ENCODE measurements at places on chromosomes 12 and 14.

DNA sequence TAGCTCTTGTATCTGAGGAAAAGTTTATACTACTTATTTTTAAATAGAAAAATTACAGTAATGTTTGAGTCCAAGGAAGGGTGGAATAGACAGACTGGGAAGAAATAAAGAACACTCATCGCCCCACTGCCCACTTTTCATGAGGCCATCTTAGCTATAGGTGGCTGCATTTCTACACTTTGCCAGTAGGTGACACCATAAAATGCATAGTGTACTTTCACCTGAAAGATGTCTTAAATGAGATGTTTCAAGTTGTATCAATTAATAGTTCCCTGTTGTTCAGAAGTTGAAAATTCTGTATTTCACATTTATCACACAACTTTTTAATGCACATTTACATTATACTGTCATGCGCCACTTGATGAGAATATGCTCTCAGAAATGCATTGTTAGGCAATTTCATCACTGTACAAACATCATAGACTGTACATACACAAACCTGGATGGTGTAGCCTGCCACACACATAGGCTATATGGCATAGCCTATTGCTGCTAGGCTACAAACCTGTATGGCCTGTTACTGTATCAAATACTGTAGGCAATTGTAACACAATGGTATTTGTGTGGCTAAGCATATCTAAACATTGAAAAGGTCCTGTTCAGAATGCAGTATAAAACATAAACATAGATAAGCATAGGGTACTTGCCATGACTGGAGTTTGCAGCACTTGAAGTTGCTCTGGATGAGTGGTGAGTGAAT, 27.6 kb downstream of the PMCH start:
- no peak for DNase-seq

- peak; percentile 51 for DNase-seq
Measured at GRCh38 chr14:32662211-32662610, 276.5 kb upstream of the NPAS3 start.

GRCh38 chr12:77648716-77649115, 182.0 kb upstream of the NAV3 start:
- DNase-seq: peak; percentile 7

DNA sequence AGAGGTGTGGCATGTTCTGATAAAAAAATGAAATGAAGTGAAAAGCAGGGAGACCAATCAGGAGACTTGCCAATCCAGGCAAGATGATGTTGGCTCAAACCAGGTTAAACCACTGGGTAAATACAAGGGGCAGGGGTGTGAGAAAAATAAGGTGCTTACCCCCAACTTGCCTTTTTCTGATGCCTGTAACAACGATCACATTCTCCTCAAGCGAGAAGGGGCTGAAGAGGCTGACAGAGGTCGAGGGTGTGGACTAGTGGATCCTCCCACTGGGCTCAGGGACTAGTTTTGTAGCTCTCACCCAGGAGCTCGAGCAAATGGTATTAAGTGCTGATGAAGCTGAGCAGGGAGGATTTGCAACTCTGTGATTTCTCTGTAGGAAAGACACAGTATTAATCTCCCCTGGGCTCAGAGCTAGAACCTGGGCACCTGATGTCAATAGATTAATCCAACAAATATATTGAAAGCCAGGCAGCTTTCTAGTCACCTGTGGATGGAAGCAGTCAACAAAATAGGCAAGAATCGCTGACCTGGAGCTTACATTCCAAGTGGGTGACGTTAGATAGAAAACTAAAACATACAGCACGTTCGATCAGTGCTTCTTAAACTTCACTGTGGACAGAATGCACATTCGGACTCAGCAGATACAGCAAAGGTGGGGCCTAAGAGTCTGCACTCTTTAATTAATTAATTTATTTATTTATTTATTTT, 15.2 kb upstream of the EAPP start:
- DNase-seq: no peak

DNA sequence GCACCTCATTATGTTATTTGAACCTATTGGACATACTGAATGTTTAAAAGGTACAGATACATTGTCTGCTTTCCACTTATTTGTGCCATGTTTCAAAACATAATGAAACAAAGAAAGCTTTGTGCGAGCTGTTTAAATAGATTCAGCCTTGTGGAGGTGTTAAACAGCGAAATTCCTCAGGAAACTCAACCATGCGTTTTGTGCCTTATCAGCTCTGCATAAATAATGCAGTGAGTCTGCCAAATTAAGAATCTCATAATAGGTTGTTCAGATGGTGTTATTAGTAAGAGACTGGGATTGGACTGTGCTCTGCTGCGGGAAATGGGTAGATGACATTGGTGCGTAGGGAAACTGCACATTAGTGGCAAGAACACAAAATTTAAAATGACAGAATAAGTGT, 163.7 kb upstream of the CLEC14A start:
- DNase-seq: no peak

- DNase-seq: no peak
Measured at GRCh38 chr12:130016194-130016593, 112.4 kb upstream of the TMEM132D start.

DNA sequence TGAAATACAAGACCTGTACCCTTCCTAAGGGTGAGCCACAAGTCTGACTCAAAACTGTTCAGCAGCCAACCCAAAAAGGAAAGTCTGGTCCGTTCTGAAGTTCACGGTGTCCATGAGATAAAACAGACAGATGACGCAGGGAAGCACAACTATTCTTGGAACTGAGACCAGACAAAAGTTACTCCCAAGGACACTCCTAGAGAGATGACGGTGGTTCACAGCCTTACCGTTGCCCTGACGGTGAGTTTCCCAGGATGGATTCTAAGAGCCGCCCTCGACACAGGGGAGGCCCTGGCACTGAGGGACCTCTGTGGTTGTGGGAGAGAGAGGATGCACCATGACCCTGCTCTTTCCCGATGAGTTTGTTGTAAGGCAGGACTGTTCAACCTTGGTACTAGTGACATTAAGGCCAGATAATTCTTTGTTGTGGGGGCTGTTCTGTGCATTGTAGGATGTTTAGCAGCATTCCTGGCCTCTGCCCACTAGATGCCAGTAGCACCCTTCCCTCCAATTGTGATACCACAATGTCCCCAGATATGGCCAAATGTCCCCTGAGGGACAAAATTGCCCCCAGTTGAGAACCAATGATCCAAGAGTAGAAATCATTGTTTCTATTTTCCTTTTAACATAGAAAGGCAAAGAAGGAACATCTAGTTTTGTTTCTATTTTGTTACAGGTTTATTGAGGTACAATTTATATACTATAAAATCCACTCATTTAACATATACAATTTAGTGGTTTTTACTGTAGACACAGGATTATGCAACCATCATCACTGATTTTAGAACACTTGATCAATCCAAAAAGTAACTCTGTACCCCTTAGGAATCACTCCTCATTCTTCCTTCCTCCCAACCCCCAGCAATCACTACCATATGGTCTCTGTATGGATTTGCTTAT, 23.0 kb downstream of the OR10P1 start:
- no peak for DNase-seq

- no peak for DNase-seq
Measured at GRCh38 chr14:56754921-56755320, 55.4 kb downstream of the OTX2 start.

DNA sequence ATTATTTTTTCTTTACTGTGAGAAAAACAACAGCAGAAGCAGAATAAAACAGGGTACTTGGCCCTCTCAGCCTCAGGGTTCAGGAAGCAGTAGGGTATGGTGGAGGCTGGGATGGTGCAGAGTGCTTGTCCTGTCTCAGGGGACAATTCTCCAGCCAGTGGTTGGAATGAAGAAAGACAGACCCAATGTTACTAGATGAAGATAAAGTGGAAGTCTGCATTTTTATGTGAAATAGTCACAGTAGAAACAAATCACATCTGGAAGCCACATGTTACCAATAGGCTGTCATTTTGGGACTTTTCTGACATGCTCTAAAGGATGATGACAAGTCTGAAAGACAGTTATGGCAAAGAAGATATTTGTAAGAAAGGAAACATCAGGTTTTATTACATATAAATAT, 32.3 kb downstream of the PROX2 start:
- DNase-seq: peak; percentile 69

DNA sequence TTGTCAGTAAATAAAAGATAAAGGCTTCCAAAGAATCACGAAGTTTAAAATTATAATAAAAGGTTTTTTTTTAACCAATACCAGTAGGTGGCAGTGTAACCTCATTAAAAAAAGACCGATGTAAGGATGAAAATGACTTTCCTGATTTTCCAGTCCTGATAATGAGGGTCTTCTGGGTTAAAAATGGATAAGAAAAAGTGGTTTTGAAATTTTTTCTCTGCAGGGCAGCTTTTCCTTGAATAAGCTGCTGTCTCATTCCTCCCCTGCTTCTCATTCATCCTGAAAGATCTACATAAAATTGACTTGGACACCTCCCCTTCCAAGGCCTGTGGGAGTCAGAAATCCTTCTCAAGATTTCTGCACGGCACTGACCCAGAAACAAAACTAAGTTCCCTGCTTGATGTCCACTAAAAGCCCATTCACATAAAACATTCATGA, 58.9 kb upstream of the FBXO33 start:
- peak; percentile 38 for DNase-seq

DNA sequence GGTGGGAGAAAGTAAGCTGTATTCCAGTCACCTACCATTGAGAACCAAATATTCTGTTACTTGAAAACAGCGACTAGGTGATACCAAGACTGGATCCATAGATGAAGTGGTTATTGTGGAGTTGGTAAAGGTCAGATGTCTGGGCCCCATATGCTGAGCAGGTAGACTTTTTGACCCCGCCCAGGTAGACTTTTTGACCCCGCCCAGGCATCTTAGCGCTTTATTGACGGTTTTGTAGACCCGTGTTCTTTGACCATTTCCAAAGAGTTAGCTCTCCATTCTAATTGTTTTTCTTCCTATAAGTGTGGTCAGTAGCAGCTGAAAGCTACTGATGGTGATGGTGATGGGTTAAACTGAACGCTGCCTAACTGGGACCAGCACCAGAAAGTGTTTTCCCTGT, 61.6 kb downstream of the SLC8A3 start:
- no peak for DNase-seq

DNA sequence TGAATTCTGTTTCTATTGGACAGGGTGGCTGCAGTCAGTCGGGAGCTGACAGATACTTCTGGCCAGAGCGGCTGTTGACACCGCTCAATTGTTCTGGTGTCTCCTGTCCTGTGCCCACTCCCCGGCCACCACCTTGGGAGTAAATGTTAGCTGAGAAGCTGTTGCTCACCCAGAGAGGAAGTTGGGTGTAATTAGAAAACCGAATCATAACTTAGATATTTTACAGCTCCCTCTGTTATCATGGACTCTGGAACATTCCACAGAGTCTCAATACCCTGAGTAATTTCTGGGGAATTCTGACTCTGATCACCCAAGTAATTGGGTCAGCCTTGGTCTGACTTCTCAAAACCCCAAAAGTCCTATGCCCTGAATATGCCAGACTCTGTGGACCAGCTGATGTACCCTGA, 58.3 kb upstream of the RFLNA start:
- DNase-seq: peak; percentile 77

DNA sequence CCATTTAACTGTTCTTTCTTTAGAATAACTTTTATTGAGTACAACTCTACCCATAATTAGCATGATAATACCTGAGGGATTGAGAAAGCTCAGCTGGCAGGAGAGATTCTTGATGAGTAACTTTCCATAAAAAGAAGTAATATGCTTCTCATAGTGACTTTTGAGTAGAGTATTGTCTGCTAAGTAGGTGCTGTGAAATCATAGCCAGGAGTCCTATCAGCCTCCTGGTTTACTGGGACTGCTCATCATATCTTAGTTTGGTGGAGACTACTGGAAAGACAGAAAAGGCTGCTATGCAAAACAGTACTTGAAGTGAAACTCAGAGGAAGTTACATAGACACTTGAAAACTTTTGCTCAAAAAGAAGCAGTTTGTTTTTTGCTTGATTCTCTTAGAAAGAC, 113.3 kb upstream of the ATP2B1 start:
- no peak for DNase-seq

GRCh38 chr12:22543246-22544037, 900 bp downstream of the C2CD5 start:
- DNase-seq: no peak

- no peak for DNase-seq
Measured at GRCh38 chr14:94173471-94173884, 644 bp upstream of the PPP4R4 start.

DNA sequence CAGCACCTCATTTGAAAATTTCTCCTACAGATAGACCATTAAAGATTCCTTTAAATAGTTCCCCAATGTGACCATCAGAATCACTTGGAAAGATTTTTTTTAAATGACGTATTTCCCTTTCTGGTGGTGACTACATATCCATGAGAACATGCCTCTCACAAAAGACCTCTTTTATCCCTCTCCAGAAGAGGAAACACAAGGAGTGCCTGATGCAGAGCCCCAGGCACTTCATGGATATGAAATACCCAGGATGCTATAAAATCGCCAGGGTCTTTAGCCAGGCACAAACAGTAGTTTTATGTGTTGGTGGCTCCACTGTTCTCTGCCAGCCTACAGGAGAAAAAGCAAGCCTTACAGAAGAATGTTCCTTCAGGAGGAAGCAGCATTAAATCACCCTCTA, 97.1 kb downstream of the ETNK1 start:
- no peak for DNase-seq

- no peak for DNase-seq
Measured at GRCh38 chr12:53550595-53550994, 43.3 kb upstream of the NPFF start.

- DNase-seq: no peak
Measured at GRCh38 chr12:128385736-128386135, 118.8 kb downstream of the TMEM132C start.

GRCh38 chr14:88085736-88086135, 80.8 kb downstream of the GPR65 start:
- DNase-seq: no peak

All from AG08395 (cell line).